ENCODE measurements at places on chromosomes 16 and 17.
A peak's percentile ranks its signal among the peaks of the same experiment; 100 is the strongest.

DNA sequence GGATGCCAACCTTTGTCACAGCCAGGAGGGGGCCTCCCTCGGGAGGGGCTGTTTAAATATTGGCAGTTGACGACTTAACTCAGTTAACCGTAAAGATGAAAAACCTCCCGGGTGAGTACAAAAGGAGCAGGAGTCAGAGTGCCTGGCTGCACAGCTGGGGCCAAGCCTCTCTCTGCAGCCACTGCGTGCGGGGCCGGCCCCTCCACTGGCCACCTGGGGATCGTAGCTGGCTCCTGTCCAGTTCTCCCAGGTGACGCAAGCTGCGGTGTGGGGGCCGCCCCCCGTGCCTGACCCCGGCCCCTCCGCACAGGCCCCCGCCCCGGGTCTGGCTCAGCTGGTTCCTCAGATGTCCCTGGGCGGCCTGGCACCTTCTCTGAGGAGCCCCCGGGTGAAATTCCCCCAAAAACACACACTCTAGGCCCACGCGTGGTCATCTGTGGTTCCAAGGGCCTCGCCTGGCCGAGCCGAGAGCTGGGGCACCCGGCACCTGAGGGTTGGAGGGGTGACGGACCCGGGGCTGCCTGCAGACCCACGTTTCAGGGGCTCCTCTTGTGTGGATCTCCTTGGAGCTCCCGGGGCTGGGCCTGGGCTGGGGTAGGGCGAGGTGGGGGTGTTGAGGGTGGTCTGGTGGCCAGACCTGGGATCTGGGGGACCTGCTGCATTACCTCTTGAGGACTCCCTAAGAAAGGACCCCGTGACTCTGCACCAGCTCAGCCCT lies 7.4 kb upstream of the CACNA1H start:
- ATAC-seq, result no peak

DNA sequence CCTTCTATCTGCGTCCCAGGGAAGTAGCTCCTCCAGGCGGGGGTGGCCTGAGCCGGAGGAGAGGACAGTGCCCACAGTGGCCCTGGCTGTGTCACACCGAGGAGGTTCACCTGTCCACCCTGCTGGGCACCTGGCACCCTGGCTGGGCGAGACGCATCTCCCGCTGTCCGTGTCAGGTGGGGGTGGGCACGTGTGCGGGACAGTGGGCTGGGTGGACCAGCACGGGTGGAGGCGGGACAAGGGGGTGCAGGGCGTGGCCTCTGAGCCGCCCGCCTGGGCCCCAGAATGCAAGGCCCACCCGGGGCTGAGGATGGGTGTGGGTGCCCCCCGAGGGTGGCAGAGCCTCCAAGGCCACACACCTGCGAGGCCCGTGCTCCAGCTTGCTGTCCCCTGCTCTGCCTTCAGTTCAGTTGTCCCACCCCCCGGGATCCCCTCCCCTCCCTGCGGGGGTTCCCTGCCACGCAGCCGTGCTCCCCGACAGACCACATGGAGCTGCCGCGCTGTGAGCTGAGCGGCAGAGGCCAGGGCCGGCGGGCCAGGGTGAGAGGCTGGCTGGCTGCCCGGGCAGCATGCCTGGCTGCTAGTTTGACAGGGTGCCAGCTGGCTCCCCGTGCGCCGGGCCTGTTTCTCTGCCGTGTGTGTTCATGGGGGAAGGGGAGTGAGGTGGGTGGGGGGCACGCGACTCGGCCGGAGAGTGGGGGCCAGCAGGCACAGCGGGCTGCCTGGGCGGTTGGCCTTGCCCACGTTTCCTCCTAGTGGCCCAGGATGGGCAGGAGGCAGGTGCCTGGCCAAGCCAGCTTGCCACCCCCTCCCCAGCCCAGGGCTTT lies 33.9 kb downstream of the BAHCC1 start:
- ATAC-seq, result no peak

DNA sequence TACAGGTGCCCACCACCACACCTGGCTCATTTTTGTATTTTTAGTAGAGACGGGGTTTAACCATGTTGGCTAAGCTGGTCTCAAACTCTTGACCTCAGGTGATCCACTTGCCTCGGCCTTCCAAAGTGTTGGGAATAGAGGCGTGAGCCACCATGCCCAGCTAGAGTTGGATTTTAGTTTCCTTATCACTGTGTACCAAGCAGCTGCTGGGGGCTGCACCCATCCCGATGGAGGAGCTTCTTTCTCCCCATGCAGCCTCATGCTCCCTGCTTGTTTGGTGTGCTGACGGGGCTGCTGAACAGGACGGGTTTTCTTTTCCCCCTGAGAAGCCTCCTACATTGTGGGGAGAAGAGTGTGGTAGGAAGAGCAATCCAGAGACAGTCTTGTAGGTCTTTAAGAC lies 173.2 kb downstream of the LGALS9B start:
- ATAC-seq, result no peak

DNA sequence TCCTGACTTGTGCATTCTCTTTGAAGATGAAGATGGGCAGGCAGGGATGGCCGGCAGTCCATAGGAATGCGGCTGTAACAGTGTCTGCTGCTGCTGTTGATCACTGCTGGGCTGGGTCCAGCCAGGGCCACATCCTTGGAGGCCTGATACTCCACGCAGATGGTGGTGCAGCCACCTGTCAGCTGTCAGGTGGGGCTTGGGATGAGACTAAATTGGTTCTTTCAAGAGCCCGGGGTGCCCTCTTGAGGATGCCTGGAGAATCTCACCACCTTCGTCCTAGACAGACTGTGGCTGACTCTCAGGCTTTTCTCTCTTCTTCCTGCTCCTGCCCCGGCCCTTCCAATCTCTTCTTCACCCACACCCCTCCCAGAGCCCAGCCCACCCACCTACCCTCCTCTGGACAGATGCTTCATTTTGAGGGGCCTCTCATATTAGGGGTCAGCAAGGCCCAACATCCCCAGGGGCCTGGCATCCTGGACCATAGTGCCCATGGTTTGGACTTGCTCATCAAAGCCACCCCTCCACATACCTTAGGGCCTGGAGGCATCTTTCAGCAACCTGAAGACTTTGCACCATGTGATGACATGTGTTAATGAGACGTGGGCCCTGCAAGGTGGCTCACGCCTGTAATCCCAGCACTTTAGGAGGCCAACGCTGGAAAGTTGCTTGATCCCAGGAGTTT lies 19.1 kb downstream of the OSBPL7 start:
- peak; percentile 90 for ATAC-seq

DNA sequence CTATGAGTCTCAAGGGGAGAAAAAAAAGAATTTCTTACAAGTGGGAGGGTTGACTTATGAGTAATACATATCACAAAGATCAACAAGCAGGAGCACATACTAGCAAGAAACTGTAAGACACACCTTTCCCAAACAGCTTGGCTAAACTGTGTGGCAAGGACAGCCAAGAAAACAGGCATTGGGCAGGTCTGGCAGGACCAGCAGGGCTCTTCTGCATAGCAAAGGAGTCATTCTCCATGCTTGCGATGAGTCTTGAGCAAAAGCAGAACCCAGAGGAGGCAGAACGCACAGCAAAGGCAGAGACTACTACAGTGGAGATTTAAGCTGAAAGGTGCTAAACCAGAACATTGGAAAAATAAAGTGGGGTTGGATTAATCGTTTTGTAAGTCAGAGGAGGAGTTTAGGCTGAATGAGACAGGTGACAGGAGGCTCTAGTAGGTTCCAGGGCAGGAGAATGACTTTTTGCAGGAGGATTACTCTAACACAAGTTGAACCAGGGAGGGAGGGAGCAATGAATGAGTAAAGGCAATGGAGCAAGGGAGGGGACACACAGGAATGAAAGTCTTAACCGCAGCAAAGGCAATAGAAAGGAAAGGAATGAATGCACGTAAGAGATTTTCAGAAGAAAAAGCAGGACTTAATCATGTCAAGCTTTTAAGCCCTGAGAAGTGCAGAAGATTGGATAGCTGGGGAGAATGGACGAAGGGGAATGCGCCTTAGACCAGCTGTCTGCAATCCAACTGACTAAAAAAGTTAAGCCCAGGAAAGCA lies 2.7 kb downstream of the N4BP1 start:
- ATAC-seq, result no peak

DNA sequence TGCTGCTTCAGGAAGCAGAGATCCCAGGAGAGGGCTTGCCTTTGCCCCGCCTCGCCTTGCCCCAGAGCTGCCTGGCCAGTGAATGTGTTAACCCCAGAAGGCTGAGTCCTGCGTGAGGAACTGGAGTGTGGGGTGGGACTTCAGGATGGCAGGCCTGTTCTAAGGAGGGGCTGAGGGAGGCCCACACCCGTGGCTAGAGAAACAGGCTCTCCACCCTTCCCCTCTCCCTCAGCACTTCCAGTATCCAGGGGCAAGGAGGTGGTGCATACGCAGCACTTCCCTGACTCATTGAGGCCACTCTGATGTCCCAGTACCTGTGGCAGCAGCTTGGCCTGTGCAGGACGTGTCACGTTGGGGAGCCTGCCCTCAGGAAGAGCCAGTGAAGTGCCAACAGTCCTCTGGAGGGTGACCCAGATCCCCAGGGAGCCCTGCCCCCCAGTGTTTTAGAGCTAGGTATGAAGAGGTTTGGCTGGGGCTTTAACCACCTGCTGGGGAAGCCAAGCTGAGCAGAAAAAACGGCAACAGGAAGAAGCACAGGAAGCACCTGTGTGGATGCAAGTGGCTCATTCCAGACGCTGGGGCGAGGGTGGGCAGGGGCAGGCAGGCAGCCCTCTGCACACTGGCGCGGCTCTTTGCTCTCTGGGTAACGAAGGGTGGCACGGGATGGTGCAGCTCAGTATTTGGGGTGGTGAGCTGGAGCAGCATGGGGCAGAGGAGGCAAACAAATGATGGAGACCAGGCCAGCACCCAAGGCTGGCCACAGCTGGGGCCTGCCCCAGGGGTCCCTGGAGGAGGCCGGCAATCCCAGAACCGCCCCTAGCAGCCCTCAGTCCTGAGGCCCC lies 14.7 kb upstream of the CTCF start:
- ATAC-seq, result peak; percentile 12

- no peak for ATAC-seq
Observed at GRCh38 chr17:53844491-53845107, 21.9 kb downstream of the KIF2B start.

GRCh38 chr16:27232061-27232900 lies 29.0 kb downstream of the KDM8 start:
- no peak for ATAC-seq

GRCh38 chr16:83793179-83793578 lies 14.6 kb upstream of the HSBP1 start:
- ATAC-seq, result no peak

- ATAC-seq, result no peak
Observed at GRCh38 chr16:87245511-87245910, 71.7 kb downstream of the C16orf95 start.

DNA sequence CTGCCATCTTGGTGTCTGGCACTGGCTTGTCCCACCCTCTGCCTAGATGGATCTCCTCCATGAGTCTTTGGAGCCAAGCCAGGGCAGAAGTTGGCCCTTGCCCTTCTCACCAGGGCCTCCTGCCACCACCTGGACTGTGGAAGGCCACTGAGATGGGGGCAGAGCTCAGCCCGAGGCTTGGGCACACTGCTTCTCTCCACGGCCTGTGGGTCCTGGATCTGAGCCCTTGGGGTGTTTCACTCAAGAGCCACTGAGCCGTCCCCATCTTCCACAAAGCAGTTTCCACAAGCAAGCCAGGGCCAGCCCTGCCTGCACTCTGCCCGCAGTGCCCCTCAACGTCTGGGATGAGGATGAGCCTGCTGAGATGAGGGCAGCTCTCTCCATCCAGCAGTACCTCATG lies 16.7 kb upstream of the CD300A start:
- no peak for ATAC-seq

DNA sequence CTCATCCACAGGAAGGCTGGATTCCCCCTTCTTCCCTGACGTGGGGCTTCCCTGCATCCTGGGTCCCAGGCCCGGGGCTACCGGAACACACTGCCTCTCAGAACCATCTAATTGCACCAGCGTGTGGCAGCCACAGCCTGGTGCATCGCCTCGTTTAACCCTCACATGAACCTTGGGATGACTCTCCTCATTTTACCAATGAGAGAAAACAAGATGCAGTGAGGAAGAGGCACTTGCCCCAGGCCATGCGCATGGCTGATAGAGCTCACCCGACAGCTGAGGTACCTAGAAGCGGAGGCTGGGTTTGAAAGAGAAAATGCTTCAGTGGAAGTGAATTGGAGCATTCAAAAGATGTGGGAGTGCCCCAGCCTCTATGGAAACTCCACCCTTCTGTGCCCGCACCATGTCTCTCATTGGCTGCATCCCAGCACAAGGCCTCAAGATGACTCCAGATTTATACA lies 162.3 kb downstream of the KATNIP start:
- ATAC-seq, result no peak

DNA sequence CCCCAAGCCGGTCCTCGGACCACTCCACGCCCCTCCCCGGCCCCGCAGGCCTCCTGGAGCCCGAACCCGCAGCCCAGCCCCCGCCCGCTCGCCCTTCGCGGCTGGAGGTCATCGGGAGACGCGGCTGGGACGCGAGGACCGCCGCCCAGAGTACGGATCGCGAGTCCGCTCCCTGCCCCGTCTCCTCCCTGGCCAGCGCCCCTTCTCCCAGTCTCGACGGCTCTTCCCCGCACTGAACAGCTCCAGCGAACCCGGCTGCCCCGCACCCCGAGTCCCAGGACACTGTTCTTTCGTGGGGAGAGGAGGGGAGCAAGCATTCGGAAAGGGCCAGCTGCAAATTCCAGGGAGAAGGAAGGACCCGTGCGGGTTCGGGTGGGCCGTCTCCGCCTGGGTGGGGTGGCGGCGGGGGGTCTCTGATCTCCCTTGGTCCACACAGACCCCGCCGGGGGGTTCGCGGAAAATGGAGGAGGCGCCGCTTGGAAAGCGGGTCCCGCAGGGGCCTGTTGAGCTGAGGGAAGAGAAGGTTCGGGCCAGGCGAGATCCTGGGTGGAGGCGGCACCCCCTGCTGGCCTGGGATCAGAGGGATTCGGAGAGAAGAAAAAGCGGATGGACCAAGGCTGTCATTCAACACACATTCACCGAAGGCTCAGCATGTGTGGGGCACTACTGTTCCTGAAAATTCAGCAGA lies 632 bp upstream of the RTN4RL1 start:
- no peak for ATAC-seq

DNA sequence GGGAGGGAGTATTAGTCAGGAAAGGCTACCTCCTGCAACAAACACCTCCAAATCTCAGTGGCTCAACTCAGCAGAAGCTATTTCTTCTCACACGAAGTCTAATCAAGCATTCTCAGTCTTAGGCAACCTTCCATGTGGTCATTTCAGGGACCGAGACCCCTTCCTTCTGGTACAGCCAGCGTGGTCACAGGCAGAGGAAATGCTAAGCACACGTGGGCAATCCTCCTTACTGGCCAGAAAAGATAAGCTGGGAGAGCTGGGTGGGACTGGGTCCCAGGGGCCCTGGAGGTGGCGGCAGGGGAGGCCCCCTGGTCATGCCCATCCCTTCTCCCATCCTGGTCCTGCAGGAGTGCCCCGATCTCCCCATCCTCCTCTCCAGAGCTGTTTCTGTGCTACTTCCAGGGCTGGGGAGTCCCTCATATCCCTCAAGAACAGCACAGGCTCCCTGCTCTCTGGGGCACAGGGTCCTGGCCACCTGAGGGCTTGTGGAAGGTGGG lies 5.7 kb upstream of the CX3CL1 start:
- no peak for ATAC-seq

DNA sequence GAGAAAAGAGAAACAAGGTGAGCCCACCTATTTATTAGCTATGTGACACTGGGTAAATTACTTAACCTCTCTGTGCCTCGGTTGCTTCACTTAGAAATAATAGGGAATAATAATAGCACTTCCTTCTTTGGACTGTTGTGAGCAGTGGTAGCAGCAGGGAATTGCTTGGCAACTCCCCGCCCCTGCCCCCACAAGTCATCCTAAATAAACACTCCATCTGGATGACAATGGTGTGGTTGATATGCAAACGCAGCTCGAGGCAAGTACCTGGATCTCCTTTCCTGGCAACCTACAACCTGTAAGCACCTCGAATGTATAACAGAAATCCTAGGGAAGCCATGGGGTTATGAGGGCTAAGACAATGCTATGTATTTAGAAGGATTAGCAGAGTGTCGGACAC lies 9.1 kb downstream of the TEKT3 start:
- no peak for ATAC-seq
